ENCODE measurements at places on chromosomes 2 and 18. TPM values are rescaled to one million over a fixed set of nuclear protein-coding genes. Genes with fewer than 3 reads are reported as not detected.
A peak's percentile ranks its signal among the peaks of the same experiment; 100 is the strongest.

GPR75 gene
- 4.9 TPM for total RNA-seq

GRCh38 chr2:128319631-128320191 lies 1.0 kb upstream of the HS6ST1 start:
- H3K4me3 ChIP-seq, result peak overlapping the region; percentile 98
- H3K27ac ChIP-seq, result peak overlapping the region; percentile 80
- no peaks in the 10 kb centered on the region for H3K27me3 ChIP-seq
- DNase-seq, result no peak
- H3K4me1 ChIP-seq, result peaks cover 4% of the 10 kb centered on the region
- no peaks in the 10 kb centered on the region for H3K36me3 ChIP-seq

DNA sequence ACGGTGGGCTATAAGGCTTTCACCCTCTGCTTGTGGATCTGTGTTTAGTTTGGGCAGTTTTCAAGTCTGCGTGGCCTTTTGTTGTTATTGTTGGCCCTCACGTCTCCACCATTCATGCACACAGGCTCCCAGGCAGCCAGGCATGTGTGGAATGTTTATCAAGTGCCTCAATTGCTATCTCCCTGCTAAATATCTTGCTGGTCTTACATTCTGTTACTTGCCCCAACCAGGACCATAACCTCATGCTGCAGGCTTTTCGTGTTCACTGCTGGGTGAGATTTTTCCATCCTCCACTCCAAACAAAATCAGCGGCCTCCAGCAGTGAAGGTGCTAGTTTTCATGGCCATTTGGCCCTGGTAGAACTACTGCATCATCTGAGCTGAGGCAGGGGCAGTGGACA lies 63.0 kb upstream of the DSC1 start:
- H3K4me1 ChIP-seq, result no peaks in the 10 kb centered on the region
- no peak for DNase-seq
- no peaks in the 10 kb centered on the region for H3K27me3 ChIP-seq
- H3K4me3 ChIP-seq, result no peak overlapping the region

- no peaks in the 10 kb centered on the region for H3K27me3 ChIP-seq
- no peak overlapping the region for H3K4me3 ChIP-seq
- DNase-seq, result no peak
- H3K36me3 ChIP-seq, result no peaks in the 10 kb centered on the region
- no peak overlapping the region for H3K27ac ChIP-seq
These were observed 559.8 kb upstream of the REG3G start for GRCh38 chr2:78465707-78466106.

- no peaks in the 10 kb centered on the region for H3K36me3 ChIP-seq
- no peaks in the 10 kb centered on the region for H3K27me3 ChIP-seq
- no peak overlapping the region for H3K27ac ChIP-seq
These were observed 283.2 kb downstream of the RPRM start for GRCh38 chr2:153195342-153195741.

DNA sequence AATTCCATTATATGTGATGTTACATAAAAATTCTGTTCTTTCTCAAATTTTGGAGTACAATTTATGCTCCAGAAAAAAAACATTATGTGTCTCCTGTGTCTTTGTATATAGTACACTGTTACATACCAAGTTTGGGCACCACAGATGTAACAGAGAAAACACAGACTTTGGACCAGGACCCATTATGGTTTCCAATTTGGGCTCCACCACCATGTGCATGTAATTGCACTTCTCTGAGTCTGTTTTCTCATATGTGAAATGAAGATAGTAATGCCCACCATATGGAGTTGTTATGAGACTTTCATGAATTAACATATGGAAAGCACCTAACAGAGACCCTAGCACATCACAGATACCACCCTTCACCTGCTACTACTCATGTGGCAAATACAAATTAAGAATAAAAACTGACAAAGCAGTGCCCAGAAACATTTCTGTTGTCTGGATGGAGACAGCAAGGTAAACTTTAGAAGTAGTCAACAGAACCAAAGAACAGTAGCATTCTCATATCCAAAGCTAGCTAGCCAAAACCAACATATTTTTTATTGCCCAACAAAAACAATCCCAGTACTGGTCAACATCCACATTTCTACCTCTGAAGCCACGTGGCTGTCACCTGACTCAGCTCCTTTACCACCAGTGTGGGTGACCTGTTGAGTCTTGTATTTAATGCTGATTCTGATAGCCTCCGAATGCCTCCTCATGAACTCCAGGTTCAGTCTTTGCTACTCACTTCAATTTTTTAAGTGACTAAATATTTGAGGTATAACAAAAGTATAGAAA lies 42.9 kb downstream of the ANTXR1 start:
- peak overlapping the region; percentile 8 for H3K27ac ChIP-seq
- no peaks in the 10 kb centered on the region for H3K27me3 ChIP-seq
- no peaks in the 10 kb centered on the region for H3K36me3 ChIP-seq
- no peak overlapping the region for H3K4me3 ChIP-seq
- no peak for DNase-seq

Measured in breast epithelium (tissue), 4 donors.